ENCODE measurements at places on chromosomes 3 and 15. TPM values are rescaled to one million over a fixed set of nuclear protein-coding genes. Genes with fewer than 3 reads are reported as not detected.

DNA sequence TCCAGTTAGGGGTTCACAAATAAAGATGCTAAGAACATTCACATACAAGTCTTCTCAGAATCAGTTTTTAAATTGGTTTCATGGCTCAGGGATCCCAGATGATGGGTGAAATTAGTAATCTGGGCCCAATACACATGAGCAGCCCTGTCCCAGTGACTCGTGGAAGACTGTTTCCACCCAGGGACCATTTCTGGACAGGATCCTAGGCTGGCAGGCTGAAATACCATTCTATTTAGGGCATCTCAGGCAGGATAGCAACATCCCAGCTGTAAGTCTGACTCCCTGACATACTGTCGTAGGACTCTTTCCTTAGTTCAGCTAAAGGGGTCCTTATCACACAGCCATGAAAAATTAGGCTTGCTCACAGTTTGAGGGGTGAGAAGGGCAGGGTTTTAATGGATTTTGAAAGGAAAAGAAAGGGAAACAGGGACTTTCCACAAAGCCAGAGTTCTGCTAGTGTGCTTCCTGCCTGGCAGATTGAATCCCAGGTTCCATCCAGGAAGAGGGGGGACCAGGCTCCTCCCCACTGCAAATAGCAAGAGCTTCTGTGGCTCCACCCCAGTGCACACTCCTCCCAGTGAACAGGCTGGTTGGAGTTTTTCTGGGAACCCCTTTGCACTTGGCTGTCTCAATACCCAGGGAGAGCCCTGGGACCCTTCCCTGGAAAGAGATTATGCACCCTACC is 41.3 kb upstream of the LYZL4 start:
- peak; percentile 18 for DNase-seq

- DNase-seq, result no peak
Measured at GRCh38 chr3:16437640-16438039, 75.9 kb downstream of the RFTN1 start.

The TRH gene
- not detected for total RNA-seq

The SSR3 gene
- total RNA-seq, result 285 TPM

DNA sequence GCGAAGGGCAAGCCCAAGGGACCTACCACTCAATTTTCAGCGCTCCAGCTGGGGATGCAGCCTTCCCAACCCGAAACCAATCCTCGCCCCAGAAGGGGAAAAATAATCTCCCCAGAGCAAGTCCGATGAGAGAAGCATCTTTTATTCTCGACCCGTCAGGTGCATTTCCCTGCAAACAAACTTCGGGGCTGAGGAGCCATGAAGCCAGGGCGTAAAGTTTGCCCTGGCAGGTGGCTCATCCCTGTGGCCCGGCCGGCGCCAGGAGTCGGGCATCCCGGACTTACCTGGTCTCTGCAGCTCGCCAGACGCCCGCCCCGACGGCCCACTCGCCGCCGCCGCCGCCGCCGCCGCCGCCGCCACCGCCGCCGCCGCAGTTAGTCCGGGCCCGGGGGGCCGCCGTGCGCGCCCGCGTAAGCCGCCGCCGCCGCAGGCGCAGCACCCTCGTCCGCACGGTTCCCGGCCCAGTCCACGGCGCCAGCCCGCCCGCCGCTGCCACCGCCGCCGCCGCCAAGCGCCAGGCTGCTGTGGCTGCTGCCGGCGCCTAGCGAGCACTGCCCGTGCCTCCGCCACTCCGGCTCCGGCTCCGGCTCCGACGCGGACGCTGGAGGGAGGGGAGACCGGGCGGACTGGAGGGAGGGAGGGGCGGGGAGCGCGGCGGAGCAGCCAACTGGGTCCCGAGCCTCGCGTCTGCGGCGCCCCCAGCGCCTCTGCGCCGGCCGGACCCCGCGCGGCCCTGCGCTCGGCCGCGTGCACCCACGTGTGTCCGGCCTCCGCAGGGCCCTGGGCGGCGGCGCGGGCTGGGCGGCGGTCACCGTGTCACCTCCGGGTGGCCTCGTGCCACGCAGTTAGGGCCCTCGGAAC is at the start of gene CNTN3:
CNTN3 (minus strand) TSS at position 553 of the 861 bp plus-strand sequence. CDS start 93,547 bp downstream, outside the sequence.
- DNase-seq, result no peak

DNA sequence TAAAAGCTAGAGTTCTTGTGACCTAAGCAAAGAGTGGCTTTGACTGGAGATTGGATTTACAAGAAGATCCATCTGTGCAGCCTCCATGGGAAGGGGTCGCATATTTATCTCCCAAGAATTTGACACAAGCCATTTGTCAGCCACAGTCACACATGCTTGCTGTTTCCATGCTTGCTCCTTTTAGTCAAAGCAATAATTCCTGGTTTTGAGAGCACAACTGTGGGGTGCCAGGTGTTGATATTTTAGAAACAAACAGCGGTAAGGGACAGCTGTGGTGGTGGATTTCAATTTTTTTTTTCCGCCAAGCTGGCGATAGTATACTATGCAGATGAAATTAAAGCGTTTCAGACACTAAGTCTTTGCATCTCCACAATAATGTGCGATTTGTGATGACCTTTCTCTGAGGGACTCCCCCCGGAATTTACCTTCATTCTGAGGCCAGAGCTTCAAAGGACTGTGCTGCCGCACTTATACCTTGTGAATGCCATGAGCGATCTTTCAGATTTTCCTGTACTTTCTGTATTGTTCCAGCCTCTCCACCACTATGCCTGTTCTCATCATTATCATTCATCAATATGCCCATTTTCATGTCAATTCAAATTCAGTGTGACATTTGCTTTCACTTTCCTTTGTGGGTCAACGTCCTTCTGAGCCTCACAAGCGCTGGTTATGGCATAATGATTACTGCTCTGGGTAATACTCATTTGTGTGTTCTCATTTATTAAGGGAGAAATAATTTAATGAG is 108.2 kb upstream of the KBTBD8 start:
- DNase-seq, result no peak

GRCh38 chr3:51777985-51778384 is 1.1 kb downstream of the IQCF6 start:
- DNase-seq, result no peak

- no peak for DNase-seq
Measured at GRCh38 chr3:82058809-82059208, 297.4 kb upstream of the GBE1 start.

The CSTA gene
- total RNA-seq, result not detected

DNA sequence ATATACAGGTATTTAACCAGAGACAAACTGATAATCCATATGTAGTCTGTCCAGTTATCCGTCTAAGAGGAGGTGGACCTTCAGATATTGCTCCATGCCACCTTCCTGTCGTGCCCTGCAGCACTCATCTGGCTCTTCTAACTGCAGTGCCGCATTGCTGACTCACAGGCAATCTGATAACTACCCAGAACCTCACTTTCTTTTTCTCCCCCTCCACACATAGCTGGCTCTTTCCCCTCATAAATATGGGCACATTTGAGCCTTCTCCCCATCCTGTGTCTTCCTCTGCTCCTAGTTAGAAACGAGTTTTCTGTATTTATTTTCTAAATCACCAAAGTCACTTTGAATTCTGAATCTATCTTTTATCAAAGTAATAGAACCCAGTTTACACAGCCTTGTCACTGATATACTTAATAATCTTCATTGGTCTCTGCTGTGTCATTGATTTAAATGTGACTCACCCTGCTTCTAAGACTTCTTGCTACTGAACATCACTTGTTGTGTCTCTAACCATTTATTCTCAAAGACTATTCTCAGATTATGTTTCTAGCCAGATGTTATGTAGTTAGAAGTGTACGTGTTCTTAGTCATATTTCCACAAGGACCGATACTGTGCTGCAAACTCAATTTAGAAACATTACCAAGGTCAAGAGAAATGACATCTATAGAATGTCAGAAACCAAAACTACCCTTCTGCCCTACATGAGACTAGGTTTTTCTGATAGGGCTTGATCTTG is 17.4 kb upstream of the KCNMB2 start:
- peak; percentile 49 for DNase-seq

DNA sequence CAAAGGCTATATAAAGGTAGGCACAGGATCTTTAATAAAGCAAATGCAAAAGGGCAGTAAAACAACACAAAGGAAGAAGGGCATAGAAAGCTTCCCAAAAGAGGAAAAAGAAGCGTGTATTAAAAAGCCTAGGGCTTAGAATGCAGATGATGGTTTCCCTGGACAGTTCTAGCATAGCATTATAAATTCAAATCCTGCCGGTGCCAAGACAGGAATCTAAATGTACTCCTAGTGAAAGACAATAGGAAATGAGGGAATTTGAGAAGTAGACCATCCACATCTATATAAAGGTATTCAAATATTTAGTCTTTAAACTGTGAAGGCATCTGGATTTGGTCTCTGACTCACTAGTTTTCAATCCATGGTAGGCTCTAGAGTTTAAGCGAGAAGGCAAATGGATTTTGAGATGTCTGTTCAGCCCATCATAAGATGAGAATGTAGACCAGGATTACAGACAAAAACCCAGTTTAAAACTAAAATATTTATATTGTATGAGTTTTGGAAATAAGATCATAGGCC is 431.8 kb downstream of the TBL1XR1 start:
- DNase-seq, result no peak

The FANCD2OS gene
- not detected for total RNA-seq

GRCh38 chr15:50909010-50909317 is 481 bp downstream of the AP4E1 start:
- peak; percentile 15 for DNase-seq

The TMEM207 gene
- not detected for total RNA-seq

DNA sequence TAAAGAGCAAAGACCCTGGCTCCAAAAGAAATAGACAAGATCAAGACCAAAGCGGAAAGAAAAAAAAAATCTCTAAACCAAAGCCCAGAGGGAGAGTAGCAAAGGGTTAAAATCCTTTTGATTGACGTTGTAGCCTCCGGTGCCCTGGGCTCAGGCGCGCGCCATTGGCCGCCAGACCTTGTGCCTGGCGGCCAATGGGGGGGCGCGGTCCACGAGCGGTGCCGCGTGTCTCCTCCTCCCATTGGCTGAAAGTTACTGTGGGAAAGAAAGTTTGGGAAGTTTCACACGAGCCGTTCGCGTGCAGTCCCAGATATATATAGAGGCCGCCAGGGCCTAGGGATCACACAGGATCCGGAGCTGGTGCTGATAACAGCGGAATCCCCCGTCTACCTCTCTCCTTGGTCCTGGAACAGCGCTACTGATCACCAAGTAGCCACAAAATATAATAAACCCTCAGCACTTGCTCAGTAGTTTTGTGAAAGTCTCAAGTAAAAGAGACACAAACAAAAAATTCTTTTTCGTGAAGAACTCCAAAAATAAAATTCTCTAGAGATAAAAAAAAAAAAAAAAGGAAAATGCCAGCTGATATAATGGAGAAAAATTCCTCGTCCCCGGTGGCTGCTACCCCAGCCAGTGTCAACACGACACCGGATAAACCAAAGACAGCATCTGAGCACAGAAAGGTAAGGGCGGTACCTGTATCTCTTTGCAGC is at the start of gene HES1:
HES1 (plus strand) TSS at position 343 of the 713 bp plus-strand sequence; CDS start at position 576, 233 bp downstream.
- DNase-seq, result peak; percentile 92

The MAPKBP1 gene
- 10.0 TPM for total RNA-seq

- DNase-seq, result no peak
Measured at GRCh38 chr3:69160107-69160506, 37.7 kb upstream of the LMOD3 start.

DNA sequence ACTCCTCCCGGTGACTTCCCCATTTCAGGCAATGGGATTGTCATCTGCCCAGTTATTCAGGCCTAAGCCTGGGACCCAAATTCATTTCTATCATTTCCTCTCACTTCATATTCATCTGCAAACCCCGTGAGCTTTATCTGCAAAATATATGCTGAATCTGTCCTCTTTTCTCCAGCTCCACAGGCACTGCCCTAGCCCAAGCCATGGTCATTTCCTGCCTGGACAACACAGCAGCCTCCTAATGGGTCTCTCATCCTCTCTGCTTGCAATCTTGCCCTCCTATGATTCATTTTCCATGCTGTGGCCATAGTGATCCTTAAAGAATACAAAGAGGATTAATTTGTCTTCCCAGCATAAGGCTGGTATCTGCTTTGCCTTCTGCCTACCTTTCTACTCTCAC is 6.1 kb downstream of the RBP2 start:
- no peak for DNase-seq

The ROPN1 gene
- 0.14 TPM for total RNA-seq

DNA sequence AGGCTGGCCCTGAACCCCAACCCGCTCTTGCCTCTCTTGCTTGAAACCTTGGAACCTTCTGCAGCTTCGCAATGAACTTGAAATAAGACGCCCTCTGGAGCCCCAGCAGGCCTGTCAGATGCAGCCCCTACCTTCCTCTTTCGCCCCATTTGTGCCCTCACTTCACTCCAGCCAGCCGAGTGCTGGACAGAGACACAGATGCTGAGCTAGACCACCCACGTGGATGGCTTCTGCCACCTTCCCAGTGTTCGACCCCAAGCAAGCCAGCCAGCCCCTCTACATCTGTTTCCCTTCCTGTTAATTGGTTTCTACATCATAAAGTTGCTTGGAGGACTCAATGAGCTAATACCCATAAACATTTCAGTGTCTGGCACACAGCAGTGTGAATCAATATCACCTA is 23.8 kb upstream of the SNRPA1 start:
- no peak for DNase-seq

DNA sequence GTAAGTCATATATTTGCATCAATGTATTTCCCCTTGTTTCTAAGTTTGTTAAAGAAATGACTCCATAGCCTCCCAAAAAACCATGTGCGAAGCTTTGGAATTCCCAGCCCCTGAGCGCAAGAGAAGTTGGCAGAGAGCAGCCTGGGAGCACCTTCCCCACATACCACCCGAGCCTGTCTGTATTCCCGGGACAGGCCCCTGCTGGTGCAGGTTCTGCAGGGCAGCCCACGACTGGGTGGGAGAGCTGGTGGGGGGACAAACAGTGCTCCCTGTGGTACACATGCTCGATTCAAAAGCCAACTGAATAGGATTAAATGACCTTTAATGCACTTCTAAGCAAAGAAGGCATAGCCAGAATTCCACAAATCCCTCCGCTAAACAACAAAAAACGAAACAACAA is 74.6 kb upstream of the SNRPA1 start:
- no peak for DNase-seq

The LIPC gene
- total RNA-seq, result not detected

The GP5 gene
- 0.02 TPM for total RNA-seq

The TRAIP gene
- total RNA-seq, result 16.1 TPM

DNA sequence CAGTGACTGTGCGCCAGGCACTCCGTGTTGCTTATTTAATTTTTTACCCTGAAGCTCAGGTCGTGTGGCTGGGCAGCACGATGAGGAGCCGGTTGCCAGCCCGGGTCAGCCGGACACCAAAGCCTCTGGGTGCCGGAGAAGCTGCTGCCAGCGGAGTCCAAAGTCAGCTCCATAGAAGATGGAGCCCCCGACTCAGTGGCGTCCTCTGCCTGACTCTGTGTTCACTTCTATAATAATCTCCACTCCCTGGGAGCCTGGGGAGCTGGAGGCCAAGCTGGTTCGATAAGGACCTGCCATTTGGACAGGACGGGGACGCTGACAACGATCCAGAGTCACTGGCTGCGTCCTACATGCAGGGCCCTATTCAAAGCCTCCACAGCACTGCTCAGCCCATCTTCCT is 78.6 kb downstream of the VGLL4 start:
- no peak for DNase-seq

- DNase-seq, result no peak
Measured at GRCh38 chr3:146037697-146038096, 123.3 kb downstream of the PLOD2 start.

GRCh38 chr3:12986986-12987385 is 86.2 kb downstream of the IQSEC1 start:
- no peak for DNase-seq

GRCh38 chr15:51838270-51838669 is 8.8 kb downstream of the TMOD3 start:
- DNase-seq, result no peak

Measured in A172 (cell line).